ENCODE measurements at places on chromosomes 11 and 22. TPM values are rescaled to one million over a fixed set of nuclear protein-coding genes. Genes with fewer than 3 reads are reported as not detected.

Gene PANX2
- 1.2 TPM for polyA plus RNA-seq

DNA sequence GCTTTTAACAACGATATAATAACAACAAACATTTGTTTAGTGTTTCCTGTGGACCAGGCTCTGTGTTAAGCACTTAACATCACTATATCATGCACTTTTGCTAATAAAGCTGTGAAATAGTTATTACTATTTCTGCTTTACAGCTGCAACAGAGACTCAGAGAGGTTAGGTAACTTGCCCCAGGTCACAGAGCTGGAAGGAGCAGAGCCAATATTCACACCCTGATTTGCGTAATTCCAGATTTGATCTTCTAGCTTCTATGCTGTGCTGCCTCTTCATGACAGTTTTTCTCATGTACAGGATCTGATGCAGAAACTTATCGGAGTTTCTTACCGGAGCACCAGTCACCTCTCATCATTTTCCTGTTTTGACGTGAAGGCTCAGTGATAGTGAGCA is 33.6 kb upstream of the EHF start:
- no peak for DNase-seq

DNA sequence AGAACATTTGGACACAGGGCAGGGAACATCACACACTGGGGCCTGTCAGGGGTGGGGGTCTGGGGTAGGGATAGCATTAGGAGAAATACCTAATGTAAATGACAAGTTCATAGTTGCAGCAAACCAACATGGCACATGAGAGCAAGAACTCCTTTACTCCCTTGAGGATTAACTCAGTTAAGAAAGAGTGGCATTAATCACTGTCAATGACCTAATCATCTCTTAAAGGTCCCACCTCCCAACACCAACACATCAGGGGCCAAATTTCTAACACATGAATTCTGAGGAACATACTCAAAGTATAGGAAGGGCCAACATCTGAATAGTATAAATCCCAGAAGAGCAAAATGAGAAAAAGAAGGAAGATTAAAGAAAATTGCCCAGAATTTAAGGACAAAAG is 272.9 kb downstream of the SWAP70 start:
- no peak for DNase-seq

- DNase-seq, result no peak
Measured at GRCh38 chr11:1628506-1629325, 859 bp upstream of the KRTAP5-5 start.

- DNase-seq, result no peak
Measured at GRCh38 chr22:27212617-27213177, 555.3 kb downstream of the MIAT start.

GRCh38 chr22:43337385-43337784 is 5.8 kb downstream of the SCUBE1 start:
- DNase-seq, result no peak

GRCh38 chr22:35517207-35517606 is 23.4 kb upstream of the RASD2 start:
- no peak for DNase-seq

- DNase-seq, result no peak
Measured at GRCh38 chr11:126338346-126339055, 17.0 kb upstream of the ST3GAL4 start.

GRCh38 chr22:39871008-39871798 is 22.4 kb downstream of the ENTHD1 start:
- no peak for DNase-seq

Gene NXPE2
- polyA plus RNA-seq, result 0.14 TPM

DNA sequence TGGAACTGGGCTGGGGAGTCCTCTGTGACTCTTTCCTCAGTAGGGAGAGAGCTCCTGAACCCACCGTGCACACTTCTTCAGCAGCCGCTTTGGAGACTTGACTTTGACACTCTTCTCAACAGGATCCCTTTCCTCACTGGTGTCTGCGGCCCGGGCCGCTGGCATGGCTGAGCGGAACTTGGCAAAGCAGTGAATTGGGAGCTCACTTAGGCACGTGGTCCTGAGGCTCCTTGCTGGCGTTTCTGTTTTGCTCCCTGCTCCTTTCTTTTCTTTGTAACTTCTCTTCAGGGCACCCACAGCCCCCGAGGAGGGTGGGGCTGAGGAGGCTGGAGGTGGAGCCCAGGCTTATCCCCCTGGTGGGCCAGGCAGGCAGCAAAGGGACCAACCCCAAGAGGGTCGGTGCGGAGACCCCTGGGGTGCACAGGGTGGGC is 8.4 kb upstream of the KCNQ1OT1 start:
- DNase-seq, result no peak

DNA sequence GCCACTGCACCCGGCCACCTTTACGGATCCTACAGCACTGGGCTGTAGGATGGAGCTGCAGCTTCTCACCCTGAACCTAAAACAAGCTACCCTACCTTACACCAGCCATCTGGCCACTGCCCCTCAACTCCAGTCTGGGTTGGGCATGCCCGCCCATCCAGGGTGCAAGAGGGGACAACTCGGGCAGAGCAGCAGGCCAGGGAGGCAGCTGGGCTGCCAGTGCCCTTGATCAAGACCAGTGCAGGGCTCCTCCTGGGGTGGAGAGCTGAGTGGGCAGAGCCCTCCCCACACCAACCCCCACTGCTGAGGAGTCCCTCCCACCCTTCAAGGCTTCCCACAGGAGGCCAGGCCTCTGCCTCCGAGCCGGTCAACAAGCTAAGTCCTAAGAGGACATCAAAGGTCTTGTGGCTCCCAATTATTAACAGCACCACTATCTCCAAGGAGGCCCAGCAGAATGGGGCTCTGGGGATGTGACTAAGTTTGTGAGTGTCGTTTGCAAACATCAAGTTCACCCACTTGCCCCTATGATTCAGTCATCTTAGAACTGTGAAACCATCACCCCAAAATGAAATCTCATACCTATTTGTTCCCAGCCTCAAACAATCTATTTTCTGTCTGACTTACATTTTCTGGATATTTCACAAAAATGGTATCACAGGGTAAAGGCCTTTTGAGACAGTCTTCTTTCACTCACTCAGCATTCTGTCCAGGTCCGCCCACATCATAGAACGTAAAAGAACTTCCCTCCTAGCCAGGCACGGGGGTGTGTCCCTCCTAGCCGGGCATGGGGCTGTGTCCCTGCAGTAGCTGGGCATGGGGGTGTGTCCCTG is 11.0 kb downstream of the GATD1 start:
- no peak for DNase-seq

Gene IGSF9B
- 3.1 TPM for polyA plus RNA-seq

Gene PKDREJ
- polyA plus RNA-seq, result 0.42 TPM

DNA sequence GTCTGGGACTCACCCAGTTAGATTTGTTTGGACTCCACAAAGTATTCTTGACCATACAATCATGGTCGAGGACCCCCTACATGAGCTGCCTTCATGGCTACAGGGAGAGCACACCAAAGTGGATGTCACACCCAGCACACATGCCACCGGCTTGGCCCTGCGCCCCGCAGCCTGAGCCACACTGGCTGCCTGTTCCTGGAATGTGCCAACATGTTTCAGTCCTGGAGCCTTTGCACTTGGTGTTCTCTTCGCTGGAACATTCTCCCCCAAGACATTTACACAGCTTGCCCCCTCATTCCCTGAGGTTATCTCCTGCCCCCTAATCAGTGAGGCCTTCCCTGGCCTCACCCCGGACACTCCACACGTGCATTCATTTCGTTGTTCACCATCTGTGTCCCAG is 46.0 kb downstream of the PPARA start:
- no peak for DNase-seq

Gene MRGPRF
- polyA plus RNA-seq, result 35.3 TPM

DNA sequence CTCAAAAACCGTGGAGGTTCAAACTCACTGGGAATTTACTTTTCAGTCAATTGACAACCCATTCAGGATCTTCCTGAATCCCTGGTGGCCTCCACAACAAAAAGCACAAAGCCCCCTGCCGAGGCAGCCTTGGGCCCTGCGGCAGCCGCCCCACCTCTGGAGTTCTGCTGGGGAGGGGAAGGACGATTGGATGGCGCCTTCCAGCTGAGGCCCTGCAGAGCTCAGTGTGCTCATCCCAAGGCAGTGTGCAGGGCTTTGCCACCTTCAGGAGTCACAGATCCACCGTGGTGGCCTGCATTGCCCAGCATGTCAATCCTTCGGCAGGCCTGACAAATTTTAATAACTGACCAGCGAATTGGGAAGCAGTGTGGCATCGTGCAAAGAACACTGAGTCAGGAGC is 7.4 kb downstream of the ZFTA start:
- DNase-seq, result no peak

All from left renal cortex interstitium (tissue), 4 donors.